ENCODE measurements at places on chromosomes 1 and 21.

- no peak for DNase-seq
Measured at GRCh38 chr1:242023805-242024204, 24.9 kb upstream of the MAP1LC3C start.

- DNase-seq: no peak
Measured at GRCh38 chr1:233938476-233938875, 34.0 kb downstream of the SLC35F3 start.

DNA sequence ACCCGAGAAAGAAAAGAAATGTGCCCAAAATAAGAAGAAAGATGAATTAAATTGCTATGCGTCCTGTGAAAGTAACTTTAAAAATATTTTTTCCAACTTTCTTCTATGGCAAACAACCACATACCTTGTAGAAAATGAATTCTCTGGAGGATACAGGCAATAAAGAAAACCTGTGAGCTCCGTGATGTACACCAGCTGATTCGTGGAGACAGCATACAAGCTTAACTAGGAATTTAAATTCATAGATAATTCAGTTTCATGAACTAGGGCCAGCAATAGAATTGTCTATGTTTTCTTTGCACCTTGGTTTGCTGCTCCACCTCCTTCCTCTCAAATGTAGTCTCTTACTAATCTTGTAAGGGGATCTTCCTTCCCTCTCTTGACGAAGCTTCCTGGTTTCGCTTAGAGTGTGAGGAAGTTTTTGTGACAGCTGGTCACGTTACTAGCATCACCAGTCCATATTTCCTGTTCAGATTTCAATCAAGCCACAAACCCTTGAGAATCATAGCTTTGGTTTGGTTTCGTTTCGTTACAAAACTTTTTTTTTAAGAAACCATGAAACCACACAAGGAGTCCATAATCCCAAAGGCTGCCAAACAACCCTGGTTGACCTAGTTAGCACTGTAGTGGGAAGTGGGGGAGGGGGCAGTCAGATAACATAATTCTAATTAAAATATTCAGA is 35.8 kb downstream of the GREM2 start:
- DNase-seq: no peak

- no peak for DNase-seq
Measured at GRCh38 chr21:29920938-29921337, 18.9 kb downstream of the GRIK1 start.

- no peak for DNase-seq
Measured at GRCh38 chr1:232628335-232629249, 1.3 kb downstream of the SIPA1L2 start.

GRCh38 chr1:240280560-240281322 is 189.1 kb downstream of the FMN2 start:
- DNase-seq: no peak

DNA sequence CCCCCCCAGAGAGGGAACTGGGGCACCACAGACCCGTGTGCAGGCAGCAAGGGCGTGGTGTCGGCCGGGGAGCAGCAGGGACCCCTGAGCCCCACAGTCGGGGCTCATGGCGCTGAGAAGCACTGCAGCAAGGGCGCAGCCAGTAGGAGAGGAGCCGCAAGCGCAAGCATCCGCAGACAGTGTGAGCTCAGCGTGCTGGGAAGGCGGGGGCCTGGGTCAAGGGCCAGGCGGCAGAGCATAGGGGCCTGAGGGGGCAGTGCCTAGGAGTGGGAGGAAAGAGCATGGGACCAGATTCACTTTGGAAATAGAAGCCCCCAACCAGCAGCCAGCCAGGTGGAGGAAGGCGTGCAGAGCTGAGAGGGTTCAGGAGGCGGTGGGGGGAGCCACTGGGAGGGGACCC is 6.7 kb upstream of the KCNAB2 start:
- DNase-seq: no peak

DNA sequence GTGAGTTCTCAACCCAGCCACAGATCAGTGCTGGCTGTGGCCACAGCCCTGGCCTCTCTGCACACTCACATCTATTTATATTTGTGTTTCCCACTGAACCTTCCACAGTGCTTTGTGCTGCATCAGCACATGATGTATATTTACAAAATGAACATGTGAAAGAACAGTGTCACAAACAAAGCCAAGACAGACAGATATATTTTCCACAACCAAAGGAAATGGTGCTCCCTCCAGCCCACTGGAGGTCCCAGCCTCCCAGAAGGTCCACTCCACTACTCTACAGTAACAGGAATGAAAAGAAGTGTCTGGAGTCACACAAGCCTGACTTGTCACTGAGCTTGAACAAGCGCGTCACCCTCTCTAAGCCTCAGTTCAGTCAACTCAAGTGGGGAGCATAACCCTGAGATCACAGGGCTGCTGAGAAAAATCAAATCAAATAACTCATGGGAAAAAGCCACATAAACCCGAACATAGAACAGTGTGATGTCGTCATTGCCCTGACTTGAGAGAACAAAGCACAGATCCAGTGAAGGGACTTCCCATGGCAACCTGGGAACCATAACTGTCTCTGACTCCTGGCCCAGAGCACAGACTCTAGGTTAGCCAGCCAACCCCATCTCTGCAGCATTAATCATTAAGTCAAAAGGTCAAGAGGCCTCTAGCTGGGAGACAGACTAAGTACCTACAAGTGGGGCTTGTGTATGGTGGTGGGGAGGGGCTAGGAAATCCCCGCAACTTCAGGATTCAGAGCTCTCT is 121.2 kb downstream of the TRABD2B start:
- no peak for DNase-seq

DNA sequence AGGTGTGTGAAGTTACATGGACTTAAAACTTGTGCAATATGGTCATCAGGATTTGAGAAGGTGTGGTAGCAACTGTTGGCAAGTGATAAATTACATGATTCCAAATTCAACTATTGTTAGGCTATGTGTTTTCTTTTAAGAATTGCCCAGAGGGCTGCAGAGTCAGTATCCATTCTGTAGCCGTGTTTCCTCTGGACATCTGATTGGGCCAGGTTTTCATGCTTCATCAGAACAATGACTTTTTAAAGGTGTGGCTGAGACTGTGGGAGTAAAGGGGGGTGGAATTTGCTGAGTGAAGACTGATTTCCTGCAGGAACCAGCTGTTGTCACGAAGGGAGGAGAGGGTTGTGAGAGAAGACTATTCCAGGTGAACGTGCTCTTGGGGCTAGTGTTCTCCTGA is 1.7 kb upstream of the HRNR start:
- DNase-seq: no peak

- no peak for DNase-seq
Measured at GRCh38 chr1:93675931-93676330, 5.7 kb downstream of the BCAR3 start.

- DNase-seq: no peak
Measured at GRCh38 chr21:33973268-33973667, 57.7 kb upstream of the ATP5PO start.

DNA sequence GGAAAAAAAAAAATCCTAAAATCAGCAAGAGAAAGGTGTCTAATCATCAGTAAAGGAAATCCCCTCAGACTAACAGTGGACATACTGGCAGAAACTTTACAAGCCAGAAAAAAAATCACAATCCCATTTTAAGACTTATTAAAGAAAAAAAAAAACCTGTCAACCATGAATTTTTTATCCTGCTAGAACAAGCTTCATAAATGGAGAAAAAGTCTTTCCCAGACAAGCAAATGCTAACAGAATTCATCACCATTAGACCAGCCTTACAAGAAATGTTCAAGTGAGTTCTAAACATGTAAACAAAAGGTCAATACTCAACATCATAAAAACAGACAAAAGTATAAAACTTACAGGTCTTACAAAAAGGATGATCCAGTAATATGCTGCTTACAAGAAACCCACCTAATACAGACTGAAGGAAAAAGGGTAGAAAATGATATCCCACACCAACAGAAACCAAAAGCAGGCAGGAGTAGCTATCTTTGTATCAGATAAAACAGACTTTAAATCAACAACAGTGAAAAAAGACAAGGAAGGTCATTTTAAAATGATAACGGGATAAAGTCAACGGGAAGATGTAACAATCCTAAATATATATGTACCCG is 129.6 kb downstream of the EVI5 start:
- DNase-seq: no peak

DNA sequence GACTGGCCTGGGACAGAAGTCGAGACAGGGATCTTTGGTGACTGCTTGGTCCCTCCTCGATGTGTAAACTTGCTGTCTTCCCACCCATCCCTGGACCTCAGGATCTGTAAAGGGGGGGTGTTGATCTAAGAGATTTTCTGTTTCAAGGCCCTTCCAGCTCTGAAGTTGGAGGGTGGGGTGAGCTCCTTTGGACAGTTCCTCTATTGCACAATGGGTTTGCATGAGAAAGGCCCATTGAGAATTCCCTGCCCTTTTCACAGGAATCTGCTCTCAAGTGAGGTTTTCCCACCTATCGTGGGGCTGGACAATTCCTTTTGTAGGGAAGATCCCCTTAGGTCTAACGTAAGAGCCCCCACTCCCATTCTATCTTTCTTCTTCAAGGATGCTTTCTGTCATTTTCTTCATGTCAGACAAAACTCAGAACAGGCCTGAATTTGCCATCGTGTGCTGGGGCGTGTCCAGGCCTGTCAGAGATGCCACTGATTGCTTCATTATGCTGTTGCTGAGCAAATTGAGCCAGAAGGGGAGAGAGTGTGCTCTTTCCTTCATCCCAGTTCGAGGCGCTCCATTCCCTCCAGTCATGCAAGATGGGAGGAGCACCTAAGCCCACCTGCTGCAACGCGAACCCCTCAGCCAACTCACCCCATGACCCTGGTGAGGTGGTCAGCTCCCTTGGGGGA is 149.9 kb upstream of the IGSF21 start:
- DNase-seq: no peak

DNA sequence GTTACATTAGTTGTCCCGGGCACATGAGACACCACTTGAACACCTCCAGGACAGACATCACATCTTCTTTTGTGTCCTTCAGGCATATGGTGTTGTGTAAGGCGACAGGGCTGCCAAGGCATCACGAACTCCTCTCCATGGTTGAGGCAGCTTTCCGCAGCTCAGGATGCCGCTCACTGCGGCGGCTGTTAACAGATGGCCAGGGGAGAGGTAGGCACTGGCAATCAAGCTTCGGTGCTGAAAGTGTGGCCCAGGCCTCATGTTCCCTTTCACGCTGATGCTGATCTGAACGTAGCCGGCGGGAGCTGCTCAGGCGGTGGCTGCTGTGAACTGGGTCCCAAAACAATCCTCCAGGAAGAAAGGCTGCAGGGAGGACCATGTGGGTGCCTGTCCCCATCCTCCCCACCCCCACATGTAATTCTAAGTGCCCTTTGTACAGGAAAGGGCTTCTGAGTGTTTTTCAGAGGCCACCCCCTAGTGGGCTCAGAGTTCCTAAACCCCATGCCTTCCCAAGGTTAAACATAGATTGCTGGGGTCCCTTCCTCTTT is 287.1 kb upstream of the AJAP1 start:
- DNase-seq: no peak

DNA sequence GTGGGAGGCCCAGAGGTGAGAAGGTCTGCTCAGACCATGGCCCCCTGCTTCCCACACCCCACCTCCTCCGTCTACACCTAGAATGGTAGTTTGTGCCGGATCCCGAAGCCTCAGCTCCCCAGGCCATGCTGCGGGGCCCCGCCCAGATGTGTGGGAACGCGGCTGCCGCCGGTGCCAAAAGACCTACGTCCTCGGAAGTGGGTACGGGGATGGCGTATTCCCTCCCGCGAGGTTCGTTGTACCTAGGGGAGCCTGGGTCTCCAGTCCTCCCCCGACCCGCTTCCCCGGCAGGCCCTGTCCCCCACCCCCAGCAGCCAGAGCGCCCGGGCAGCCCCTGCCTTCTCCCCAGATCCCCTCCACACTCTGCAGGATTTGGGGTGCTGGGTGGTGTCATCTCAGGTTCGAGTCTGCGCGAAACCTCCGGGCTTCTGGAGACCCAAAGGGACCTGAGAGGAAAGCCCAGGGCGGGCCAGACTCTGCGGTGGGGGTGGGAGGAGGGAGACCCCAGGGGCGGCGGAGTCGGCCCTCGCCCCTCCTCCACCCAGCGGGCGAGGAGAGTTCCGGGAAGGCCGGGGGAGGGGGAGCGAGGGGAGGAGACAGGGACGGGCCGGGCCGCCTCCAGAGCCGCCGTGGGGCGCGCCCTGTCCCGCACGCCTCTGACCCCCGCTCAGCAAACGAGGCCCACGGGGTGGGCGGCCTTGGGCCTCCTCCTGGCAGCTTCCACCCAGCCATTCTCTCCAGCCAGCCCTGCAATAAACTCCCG is 6.2 kb upstream of the PRDM16 start:
- DNase-seq: no peak

DNA sequence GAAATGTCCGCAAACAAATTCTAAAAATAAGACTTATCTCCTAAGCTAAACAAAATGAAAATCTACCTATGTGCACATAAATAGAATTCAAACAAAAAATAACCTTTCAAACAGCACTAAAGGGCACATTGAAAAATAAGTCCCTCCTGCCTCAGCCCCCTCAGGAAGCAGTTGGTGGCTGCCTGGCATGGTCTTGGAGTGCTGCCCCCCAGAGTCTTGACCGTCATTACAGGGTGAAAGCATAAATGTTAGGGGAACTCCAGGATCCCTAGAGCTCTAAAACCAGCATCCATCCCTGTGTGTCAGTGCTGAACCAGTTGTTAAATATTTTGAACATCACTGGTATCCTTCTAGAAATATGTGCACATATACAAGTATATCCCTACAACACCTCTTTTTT is 6.5 kb upstream of the NPL start:
- DNase-seq: no peak

DNA sequence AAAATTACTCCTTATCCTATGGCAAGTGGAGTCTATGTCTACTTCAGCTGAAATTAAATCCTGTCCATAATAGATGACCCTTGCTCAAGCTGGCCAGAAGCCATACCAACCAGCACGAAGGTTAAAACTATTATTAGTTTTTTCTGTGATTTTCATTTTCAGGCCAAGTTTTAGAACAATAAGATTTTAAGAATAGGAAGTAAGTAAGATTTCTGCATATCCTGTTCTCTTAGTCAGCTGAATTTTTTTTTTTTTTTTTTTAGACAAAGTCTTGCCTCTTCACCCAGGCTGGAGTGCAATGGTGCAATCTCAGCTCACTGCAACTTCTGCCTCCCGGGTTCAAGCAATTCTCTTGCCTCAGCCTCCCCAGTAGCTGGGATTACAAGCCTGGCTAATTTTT is 6.1 kb upstream of the RBP7 start:
- no peak for DNase-seq

DNA sequence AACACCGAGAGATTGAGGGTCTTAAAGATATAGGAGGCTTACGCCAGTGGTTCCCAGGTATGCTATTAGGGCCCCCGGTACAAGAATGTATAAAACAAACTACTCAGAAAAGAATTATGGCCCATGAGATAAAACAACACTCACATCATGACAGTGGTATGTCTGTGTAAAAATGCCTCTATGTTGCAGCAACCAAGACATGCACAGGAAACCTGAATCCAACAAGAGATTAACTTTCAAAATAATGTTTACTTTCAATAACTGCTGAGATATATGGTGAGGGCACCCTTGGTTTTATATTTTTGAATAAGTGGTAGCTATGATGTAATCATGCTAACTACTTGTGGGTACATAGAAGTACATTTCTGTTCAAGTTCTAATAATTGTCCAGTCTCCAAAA is 74.9 kb downstream of the PUM1 start:
- DNase-seq: no peak

Measured in stimulated activated CD4-positive, alpha-beta T cell treated with anti-CD3 and anti-CD28 coated beads, Interleukin-1b, Interleukin-23, amount 100 ng/mL, for 24 hours (primary cell).